ENCODE measurements at places on chromosomes 4 and X.
A peak's percentile ranks its signal among the peaks of the same experiment; 100 is the strongest.

DNA sequence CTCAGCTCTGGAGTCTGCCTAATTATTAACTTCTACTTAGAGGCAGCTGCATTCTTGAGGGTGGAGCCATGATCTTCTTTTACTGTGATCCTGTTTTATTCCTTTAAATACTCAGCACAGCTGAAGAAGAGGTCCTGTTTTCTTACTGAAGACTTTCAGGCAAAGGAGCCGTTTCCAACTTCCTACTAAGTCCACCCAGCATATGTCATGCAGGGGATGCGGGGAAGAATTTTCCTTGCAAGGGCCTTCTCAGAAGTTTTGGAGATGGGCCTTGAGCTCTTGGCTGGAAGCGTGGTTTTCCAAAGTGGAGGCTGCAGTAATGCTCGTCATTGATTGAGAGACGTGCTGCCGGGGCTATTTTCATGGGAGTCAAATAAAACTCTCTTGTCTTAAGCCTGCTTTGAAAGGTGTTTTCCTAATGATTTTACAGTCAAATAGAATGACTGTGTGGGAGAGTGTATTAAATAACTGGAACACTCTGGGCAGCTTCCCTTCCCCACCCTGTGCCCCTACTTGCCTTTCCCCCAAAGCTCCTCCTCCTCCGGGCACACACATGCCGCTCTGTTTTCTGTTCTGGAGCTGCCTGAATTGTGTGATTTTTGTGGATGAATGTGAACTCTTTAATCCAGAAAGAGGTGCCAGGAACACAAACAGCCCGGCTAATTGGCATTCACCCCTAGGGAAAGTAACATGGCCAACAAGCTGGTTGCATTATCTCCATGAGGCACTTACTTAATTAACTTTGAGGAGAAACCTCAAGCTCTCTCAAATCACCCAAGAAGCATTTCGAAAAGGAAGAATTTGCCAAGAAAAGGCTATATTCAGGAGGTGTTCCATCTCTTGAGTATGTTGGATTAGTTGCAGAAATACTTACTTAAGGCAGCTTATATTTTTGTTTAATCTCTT is 28.1 kb downstream of the FGF2 start:
- no peak for DNase-seq

GRCh38 chr4:146278986-146279385 is 64.6 kb downstream of the REELD1 start:
- DNase-seq, result no peak

DNA sequence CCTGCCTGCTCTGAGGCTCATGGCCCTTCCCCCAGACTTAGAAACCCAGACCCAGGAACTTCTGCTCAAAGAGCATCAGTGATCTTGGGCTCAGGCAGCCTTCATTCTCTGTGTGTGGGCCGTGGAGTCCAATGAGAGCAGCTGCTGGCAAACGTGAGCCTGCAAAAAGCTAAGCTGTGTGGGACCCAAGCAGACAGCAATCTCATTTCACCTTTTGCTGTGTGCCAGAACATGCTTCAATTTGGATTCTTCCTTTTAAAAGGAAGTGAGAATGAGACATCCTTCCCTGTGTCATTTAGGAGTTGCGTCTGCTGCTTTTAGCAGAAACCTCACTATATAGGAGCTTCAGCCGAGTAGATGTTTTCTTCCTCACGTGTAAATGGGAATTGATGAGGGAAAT is 238.5 kb downstream of the EVC2 start:
- no peak for DNase-seq

- DNase-seq, result no peak
Measured at GRCh38 chr4:183729069-183729406, 69.9 kb downstream of the TRAPPC11 start.

DNA sequence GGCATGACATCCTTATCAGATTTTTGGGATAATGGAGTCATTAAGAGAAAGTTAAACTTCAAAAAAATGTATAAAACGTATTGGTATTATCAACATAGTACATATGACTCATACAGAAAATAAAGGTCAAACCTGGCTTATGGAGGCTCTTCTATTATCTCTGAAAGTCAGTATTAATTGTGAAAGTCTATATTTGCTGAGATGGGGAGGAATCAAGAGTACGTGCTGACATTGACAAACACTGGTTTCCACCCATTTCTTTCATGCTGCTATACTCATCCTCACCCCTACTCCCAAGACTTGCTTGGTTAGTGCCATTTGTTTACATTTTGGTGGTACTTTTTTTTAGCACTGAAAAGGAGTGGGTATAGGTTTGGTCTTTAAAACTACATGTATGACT is 30.8 kb upstream of the PLA2G12A start:
- DNase-seq, result no peak

- DNase-seq, result no peak
Measured at GRCh38 chrX:30005813-30006212, 209.6 kb upstream of the MAGEB2 start.

DNA sequence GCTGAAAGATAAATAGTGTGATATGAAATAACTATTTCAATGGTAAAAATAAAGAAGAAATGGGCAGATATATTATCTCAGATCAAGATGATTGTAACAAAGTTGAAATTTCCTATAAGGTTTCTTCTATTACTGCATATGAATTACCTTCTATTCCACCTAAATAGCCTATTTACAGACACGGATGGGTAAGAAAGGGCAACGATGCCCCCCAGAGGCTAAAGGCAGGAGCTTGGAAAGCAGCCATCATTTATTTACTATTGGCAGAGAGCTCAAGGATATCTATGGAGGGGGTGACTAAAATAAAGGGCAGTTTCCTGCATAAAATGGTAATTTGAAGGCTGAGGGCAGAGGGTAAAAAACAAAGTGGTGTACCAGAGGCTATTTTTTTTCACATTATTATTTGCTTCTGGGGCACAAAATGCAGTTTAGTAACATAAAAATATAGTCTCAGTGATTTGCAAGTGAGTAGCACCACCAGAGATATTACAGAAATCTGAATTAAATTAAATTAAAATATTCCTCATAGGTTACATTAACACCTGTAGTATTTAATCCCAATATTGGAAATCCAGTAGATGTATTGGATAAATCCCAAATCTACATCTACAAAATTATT is 123.1 kb downstream of the BTC start:
- DNase-seq, result peak; percentile 86

GRCh38 chrX:101359966-101360365 is 11.4 kb upstream of the TIMM8A start:
- no peak for DNase-seq

GRCh38 chr4:54231768-54232688 is 2.9 kb downstream of the PDGFRA start:
- no peak for DNase-seq

GRCh38 chrX:134761788-134762187 is 103.5 kb upstream of the PLAC1 start:
- DNase-seq, result peak; percentile 54

Data from lung microvascular endothelial cell (primary cell).